Articular chondrocyte of knee joint (primary cell): ENCODE measurements at places on chromosomes 11 and 22. TPM values are rescaled to one million over a fixed set of nuclear protein-coding genes. Genes with fewer than 3 reads are reported as not detected.

Gene MOGAT2
- 0.13 TPM in 1 of 2 replicates, not detected in the other for total RNA-seq

Gene OSBP2
- total RNA-seq: 1.2 and 1.4 TPM in 2 replicates

Gene OR8A1
- total RNA-seq: under 0.01 TPM in 1 of 2 replicates, not detected in the other

Gene CD6
- total RNA-seq: not detected in 2 replicates

Gene TEX54
- total RNA-seq: not detected in 2 replicates

Gene CXCR5
- total RNA-seq: under 0.01 TPM in 1 of 2 replicates, not detected in the other

Gene OR4C11
- total RNA-seq: not detected in 2 replicates

Gene CPT1B
- total RNA-seq: 2.4 TPM in 2 replicates

Gene ROBO4
- total RNA-seq: 0.26 and 1.1 TPM in 2 replicates

Gene OR52E8
- total RNA-seq: not detected in 2 replicates

Gene MCM5
- 15.4 and 17.8 TPM in 2 replicates for total RNA-seq

Gene BCO2
- total RNA-seq: 1.5 and 2.0 TPM in 2 replicates

Gene FJX1
- 6.7 and 10.5 TPM in 2 replicates for total RNA-seq

Gene C11orf97
- not detected in 2 replicates for total RNA-seq

Gene GALNT18
- 16.9 and 20.5 TPM in 2 replicates for total RNA-seq

Gene NRIP3
- total RNA-seq: 10.2 and 11.1 TPM in 2 replicates
